Peyer's patch (tissue), 4 donors: ENCODE measurements at places on chromosomes 3 and 15. TPM values are rescaled to one million over a fixed set of nuclear protein-coding genes. Genes with fewer than 3 reads are reported as not detected.

- DNase-seq, result peak; percentile 48
Observed at GRCh38 chr15:50107591-50108408, 11.2 kb downstream of the ATP8B4 start.

- DNase-seq, result no peak
Observed at GRCh38 chr3:149417174-149417573, 39.7 kb upstream of the TM4SF1 start.

EIF4G1 gene
- 209 TPM for total RNA-seq

GRCh38 chr3:155664925-155665695 lies 79.8 kb downstream of the PLCH1 start:
- DNase-seq, result peak; percentile 74

DNA sequence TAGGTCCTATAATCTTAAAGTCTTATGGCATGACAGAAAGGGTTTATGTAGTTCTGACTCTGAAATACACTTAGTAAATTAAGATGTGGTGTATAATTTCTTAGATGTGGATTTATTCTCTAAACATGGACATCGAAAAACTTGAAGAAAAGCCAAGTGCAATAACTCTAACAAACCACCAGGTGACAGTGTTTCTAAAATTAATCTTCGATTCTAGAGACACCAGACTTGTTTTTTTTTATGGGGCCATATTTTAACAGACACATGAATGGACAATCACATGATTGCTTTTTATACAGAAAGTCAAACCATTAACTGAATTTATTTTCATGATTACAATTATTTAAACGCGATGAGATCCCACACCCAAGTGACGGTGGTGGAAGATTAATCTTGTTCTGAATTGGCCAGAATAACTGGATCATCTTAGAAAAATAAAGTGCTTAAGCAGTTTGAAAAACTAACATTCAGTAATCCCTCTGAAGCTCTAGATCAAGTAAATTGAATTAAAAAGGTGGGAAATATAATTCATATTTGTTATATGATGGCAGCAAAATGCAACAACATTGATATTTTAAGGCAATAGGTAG lies 305.1 kb downstream of the LSAMP start:
- DNase-seq, result no peak

SLC6A11 gene
- total RNA-seq, result not detected

FAM174B gene
- total RNA-seq, result 13.1 TPM
